ENCODE measurements at places on chromosomes 11 and 22.

GRCh38 chr22:18058371-18059093 is 19.3 kb upstream of the PEX26 start:
- no peak for DNase-seq

- DNase-seq, result no peak
Observed at GRCh38 chr11:77051511-77051910, 15.3 kb upstream of the CAPN5 start.

DNA sequence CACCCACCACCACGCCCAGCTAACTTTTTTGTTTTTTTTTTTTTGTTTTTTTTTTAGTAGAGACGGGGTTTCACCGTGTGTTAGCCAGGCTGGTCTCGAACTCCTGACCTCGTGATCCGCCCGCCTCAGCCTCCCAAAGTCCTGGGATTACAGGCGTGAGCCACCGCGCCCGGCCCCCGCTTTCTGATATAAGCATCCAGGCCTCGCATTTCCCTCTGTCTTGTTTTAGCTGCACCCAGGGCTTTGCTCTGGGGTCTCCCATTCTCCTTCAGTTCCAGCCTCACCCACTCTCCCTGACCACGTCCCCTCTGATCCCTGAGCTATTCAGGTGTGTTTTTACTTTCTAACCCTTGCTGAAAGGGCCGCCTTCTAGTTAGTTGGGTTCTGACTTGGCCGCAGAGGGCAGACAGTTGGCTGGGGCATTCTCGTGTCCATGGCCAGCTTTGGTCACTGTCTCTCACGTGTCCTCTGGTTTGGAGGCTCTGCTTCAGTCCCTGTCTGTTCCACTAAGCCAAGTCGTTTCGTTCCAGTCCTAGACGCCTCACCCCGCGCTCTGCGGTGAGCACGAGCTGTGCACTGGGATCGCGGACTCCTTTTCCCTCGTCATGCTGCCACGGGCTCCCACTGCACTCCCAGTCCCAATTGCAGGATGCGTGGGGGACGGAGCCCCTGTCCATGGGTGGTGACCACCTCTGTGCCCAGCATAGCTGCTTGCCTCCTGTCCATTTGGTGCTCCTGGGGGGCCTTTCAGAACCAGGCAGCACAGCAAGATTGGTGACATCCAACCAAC is 6.0 kb upstream of the TNNT3 start:
- DNase-seq, result no peak

- DNase-seq, result no peak
Observed at GRCh38 chr11:109641549-109641948, 219.6 kb downstream of the C11orf87 start.

GRCh38 chr11:45918962-45919675 is 1.4 kb upstream of the PEX16 start:
- DNase-seq, result no peak

- peak; percentile 30 for DNase-seq
Observed at GRCh38 chr11:59097113-59097708, 9.8 kb upstream of the FAM111B start.

DNA sequence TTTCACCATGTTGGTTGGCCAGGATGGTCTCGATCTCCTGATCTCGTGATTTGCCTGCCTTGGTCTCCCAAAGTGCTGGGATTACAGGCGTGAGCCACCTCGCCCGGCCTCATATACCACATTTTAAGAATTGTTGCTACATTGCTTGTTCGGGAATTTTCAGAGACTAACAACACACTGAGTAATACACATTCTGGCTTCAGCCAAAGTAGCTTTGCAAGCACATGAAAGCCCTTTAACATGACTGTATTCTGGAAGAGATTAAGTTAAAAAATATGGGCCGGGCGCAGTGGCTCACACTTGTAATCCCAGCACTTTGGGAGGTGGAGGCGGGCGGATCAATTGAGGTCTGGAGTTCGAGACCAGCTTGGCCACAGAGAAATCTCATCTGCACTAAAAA is 15.0 kb downstream of the CRTAM start:
- DNase-seq, result no peak

DNA sequence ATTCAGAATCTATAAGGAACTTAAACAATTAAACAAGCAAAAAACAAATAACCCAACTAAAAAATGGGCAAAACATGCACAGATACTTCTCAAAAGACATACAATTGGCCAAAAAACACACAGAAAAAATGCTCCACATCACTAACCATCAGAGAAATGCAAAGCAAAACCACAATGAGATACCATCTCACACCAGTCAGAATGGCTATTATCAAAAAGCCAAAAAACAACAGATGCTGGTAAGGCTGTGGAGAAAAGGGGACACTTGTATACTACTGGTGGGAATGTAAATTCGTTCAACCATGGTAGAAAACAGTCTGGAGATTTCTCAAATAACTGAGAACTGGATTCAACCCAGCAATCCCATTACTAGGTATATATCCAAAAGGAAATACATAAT is 24.8 kb downstream of the ENTHD1 start:
- DNase-seq, result no peak

GRCh38 chr11:124274000-124274399 is 17.8 kb downstream of the OR8G5 start:
- no peak for DNase-seq

GRCh38 chr22:49008682-49009235 is 818.9 kb downstream of the BRD1 start:
- no peak for DNase-seq

DNA sequence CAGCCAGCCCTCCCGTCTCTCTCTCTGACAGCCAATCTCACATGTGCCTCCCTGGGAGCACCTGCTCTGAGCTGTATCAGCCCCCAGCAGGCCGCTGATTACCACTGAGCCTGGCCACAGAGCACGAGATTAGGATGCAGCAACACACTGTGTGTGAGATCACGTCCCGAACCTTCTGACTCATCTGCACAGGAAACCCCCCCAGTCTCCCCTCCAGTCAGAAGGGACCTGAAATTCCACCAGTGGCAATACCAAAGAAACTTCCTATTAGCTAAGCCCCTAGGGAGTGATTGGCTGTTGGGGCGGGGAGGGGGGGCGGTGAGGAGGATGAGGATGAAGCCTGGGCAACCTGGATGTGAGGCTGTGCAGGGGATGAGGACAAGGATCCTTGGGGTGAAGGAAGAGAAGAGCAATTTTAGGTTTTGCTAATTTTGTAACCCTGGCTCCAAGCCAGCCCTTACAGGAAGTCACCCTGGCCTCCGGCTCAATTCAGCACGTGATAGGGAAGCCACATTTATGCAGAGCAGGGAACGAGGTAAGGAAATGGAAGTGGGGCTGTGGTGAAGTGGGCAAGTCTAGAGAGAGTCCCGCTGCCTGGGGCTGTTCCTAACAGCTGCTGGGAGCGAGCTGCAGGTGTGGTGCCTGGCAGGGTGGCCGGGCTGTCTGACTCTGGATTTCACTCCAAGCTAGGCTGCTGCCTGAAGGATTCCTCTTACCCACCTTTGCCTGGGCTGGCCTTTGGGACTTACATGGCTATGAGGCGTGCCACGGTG is 1.9 kb downstream of the SLC43A3 start:
- no peak for DNase-seq

GRCh38 chr11:90235526-90235925 is 12.7 kb upstream of the CHORDC1 start:
- DNase-seq, result no peak

GRCh38 chr22:32823024-32823730 is 21.7 kb downstream of the TIMP3 start:
- DNase-seq, result no peak

GRCh38 chr11:108929241-108929640 is 264.4 kb downstream of the DDX10 start:
- no peak for DNase-seq

GRCh38 chr22:45961679-45962433 is 15.1 kb downstream of the WNT7B start:
- DNase-seq, result no peak

- DNase-seq, result no peak
Observed at GRCh38 chr11:77999446-78000030, 5.1 kb upstream of the INTS4 start.

DNA sequence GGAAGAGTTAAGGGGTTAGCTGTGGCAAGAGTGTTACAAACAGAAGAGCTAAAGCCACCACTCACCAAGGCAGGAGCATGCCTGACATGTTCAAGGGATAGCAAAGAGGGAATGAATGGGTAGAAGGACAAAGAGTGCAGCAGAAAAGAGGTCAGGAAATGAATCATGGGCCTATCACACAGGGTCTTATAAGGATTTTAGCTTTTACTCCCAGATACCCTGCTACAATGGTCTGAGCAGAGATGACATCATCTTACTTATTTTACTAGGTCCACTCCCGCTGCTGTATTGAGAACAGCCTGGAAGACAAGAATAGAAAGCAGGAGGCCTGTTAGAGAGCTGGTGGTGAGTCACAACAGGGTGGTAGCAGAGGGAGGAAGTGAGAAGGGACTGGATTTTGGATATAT is 9.8 kb downstream of the TRAF6 start:
- no peak for DNase-seq

DNA sequence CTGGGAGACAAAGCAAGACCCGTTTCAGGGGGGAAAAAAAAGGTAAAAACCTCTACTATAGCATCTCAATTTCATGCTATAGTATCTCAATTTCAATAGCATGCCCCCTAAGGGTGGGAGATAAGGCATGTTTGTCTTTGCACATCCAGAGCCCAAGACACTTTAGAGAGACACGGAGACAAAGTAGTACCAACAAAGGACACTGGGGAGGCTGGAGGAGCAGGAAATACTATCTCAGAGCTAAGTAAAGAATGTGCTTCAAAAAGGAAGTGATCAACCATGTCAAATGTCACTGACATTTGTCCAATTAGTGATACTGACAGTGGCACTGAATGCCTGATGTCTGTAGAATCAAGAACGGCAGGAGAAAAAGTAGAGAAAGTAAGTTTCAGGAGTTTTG is 68.6 kb downstream of the RRAS2 start:
- DNase-seq, result no peak

DNA sequence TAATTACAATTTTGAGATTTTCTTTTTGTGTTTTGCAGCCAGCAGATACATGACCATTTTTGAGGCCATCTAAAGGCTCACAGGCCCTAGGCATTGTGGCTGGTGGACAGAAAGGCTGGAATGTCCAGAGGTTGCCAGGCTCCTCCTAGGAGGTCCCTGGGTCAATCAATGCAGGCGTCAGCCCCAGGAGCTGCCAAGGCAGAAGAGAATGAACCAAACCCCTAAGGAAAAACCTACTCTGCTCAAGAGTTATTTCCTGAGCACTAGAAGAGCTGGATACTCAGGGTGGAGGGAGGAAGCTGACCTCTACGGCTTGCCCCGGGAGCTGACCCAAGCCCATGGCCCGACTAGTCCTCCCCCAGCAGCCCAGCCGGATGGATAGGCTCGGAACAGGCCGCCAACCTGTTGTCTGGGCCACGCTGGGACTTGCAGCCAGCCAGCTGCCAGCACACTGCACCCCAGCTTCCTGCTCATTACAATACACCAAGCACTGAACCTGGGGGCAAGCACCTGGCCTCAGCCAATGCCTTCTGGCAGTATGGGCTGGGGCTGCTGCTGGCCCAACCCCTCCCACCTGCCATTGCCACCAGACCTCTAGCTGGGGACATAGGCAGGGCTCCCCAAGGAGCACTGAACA is 5.7 kb upstream of the SCGB1A1 start:
- no peak for DNase-seq

- DNase-seq, result no peak
Observed at GRCh38 chr11:10857459-10857708, 469 bp downstream of the ZBED5 start.

DNA sequence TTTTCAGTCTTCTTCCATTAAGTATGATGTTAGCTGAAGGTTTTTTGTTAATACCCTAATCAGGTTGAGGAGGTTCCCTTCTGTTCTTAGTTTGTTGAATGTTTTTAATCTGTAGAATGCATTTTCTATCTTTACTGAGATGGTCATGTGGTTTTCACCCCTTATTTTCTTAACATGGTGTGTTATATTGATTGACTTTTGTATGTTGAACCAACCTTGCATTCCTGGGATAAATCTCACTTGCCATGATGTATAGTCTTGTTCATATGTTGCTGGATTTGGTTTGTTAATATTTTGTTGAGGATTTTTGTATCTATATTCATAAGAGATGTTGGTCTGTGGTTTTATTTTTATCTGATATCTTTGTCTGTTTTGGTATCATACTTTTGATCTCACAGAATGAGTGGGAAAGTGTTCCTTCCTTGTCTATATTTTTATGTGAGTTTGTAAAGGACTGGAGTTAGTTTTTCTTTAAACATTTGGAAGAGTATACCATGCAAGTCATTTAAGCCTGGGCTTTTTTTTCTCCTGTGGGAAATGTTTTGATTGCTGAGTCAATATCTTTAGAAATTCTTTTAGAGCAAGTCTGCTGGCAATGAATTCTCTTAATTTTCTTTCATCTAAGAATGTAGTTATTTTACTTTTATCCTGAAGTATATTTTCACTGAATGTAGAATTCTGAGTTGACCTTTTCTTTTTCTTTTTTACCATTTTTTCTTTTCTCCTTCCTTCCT is 5.5 kb upstream of the P4HA3 start:
- no peak for DNase-seq

GRCh38 chr11:118415739-118416068 is 14.3 kb downstream of the ATP5MG start:
- DNase-seq, result peak; percentile 88

DNA sequence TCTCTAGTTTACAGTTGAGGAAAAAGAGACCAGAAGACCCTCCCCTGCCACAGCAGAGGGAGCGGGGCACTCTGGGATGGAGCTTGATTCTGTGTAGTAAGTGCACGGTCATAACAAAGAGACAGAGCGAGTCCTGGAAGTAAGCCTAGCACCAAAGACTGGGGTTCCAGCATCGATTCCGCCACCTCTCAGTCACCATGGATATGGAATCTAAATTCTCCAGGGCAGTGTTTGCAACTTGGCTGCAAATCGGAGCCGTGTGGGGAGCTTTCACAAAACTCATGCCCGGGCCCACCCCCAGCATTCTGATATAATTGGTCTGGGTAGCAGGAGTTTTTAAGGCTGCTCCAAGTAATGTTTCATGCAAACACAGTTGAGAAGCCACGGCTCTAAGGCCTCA is 129.5 kb upstream of the OPCML start:
- no peak for DNase-seq

DNA sequence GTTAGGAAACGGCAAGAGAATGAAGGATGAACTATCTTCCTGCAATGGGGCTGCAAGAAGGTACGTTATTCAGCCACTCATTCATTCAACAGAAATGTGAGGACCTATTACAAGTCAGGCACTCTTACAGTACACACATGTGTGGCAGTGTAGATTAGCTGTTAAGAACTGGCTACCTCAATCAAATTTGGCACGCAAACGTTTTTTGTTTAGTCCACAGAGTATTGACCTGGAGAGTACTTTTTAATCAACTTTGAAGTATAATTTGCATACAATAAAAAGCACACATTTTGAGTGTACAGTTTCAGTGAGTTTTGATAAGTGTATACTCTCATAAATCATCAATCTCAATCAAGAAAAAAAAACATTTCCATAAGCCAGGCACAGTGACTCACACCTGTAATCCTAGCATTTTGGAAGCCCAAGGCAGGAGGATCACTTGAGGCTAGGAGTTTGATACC is 24.2 kb downstream of the MRTFA start:
- DNase-seq, result no peak

GRCh38 chr11:100631316-100631715 is 55.8 kb upstream of the ARHGAP42 start:
- DNase-seq, result no peak

- DNase-seq, result no peak
Observed at GRCh38 chr11:108027057-108027456, 18.4 kb downstream of the CUL5 start.

GRCh38 chr11:61009392-61010275 is 38.2 kb downstream of the CD6 start:
- no peak for DNase-seq

All from NT2/D1 (cell line).